ENCODE measurements at places on chromosomes 5 and 9.
A peak's percentile ranks its signal among the peaks of the same experiment; 100 is the strongest.

GRCh38 chr9:127396808-127397645, at the start of gene SLC2A8:
Gene SLC2A8 (plus strand): TSS chr9:127397169. CDS start chr9:127397231, 62 bp downstream.
- peak; percentile 94 for DNase-seq

GRCh38 chr9:121860213-121860612, 208.8 kb downstream of the DAB2IP start:
- peak; percentile 42 for DNase-seq

GRCh38 chr5:110517396-110517795, 209.1 kb downstream of the TMEM232 start:
- DNase-seq, result no peak

- DNase-seq, result no peak
Observed at GRCh38 chr9:129459547-129460322, 161.2 kb downstream of the C9orf50 start.

GRCh38 chr5:73735032-73735734, 109.2 kb downstream of the ARHGEF28 start:
- no peak for DNase-seq

DNA sequence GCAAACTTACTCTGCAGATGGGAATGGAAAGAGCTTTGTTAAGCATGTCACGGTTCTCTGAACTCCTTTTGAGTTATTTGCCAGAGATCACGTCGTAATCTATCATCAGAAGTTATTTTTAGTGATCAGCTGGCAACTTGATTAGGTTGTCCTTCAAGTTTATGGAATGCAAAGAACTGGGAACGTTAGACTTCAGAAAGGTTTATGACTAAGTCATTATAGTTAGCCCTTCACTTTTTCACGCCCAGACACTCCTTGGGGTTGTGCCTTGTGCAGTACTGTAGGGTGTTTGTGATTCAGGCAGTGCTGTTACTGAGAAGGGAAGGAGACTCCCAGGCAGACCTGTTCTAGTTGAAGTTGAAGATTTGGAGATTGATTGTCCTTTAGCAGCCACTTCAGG, 26.8 kb upstream of the PHF2 start:
- no peak for DNase-seq

- no peak for DNase-seq
Observed at GRCh38 chr9:127741831-127742434, 6.8 kb upstream of the TOR2A start.

DNA sequence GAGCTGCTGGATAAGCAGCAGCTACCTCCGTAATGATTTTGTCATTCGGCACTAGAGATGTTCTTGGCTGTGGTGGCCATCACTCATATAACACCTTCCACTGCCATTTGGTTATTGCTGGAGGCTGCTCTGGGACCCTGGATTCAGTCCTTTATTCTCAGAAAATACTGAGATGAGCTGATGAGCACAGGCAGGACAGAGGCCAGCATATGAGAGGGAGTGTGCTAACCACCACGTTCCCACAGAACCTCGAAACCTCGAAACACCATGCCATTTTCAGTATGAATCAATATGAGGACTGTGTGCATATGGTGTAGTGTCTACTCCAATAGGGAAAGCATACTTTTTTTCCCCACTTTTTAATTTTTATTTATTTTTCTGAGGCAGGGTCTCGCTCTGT, 56.6 kb downstream of the ADAM19 start:
- no peak for DNase-seq

GRCh38 chr5:181188700-181189362, 16.2 kb downstream of the TRIM7 start:
- peak; percentile 80 for DNase-seq

GRCh38 chr9:78438211-78438610, 141.3 kb downstream of the PSAT1 start:
- DNase-seq, result no peak

DNA sequence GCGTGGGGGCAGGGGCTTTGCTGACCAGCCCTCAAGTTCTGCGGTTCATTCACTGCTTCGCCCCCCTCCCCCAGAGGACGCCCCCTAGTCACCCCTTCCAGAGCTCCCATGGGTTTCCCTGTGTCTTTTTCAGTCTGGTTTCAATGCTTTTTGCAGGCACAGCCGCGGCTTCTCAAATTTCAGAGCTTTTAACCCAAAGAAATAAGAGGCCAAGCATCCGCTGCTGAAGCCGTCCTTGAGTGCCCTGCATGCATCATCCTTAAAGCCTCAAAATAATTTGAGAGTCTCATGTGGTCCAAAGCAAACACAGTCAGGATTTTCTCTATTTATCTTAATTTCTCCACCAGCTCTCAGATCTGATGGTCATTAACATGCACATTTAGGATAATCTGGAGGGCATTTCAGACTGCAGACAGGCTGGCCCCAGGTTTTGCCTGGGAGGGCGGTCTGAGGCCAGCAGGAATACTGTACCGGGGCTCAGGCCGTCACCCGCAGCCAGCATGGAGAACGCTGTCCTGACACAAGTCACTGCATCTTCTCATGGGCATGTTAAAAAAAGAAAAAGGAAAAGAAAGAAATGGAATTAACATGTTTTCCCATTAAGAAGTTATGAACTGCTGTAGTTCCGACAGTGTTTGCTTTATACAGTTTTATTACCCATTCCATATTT, 420.8 kb upstream of the IRX4 start:
- no peak for DNase-seq

- DNase-seq, result no peak
Observed at GRCh38 chr9:33524306-33524947, 376 bp downstream of the ANKRD18B start.
